ENCODE measurements at places on chromosomes 6 and 20. TPM values are rescaled to one million over a fixed set of nuclear protein-coding genes. Genes with fewer than 3 reads are reported as not detected.

DNA sequence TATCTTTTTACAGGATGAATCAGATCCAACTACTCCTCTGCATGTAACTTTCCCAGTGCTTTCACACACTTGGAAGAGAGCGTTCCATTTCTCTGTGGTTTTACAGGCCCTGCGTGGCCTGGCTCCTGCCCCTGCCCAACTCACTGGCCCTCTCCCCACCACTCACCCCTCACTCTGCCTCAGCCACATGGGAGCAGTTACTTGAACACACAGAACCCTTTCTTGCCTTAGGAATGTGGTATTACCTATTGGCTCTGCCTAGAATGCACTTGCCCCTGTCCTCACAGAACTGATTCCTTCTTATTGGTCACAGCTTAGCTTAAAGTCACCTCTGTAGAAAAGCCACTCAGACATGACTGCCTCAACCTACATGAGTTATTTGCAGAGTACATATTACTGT lies 108.4 kb downstream of the CRYBG1 start:
- DNase-seq: no peak

GRCh38 chr6:56483929-56484328 lies 158.8 kb downstream of the DST start:
- DNase-seq: no peak

DNA sequence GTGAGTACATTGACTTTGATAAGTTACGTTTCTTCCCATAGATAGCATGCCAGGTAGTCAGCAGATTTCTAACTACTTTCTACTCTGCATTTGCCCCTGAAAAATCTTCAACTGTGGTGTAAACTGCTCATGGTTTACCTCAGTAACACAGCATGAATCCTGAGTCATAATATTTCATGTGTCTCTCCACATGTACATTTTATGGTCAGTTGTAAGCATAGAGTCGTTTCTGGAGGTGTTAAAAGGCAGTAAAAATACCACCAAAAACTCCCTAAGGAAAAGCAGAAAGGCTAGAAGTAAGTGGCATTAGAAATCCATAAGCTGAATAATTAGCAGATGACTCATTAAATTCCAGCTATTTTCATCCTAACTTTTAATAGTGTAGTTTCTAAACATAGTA lies 4.1 kb upstream of the GPR63 start:
- no peak for DNase-seq

DNA sequence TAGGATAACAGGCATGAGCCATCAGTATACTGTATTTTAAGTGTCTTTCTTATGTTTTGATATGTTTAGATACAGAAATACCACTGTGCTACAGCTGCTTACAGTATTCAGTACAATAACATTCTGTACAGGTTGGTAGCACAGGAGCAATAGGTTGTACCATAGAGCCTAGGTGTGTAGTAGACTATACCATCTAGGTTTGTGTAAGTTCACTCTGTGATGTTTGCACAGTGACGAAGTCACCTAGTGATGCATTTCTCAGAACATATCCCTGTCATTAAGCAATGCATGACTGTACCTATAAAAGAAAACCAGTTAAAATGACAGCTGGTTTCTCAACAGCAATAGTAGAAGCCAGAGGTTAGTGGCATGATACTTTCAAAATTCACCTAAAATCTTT lies 3.0 kb upstream of the ZBTB24 start:
- DNase-seq: no peak

GRCh38 chr6:122730775-122731386 lies 48.6 kb upstream of the FABP7 start:
- DNase-seq: peak; percentile 81

Gene COL9A1
- total RNA-seq: 4.8 TPM

Gene BTNL2
- not detected for total RNA-seq

Gene SCUBE3
- total RNA-seq: 0.36 TPM

- peak; percentile 72 for DNase-seq
These were observed 2.2 kb upstream of the NNAT start for GRCh38 chr20:37518606-37519507.

- no peak for DNase-seq
These were observed 65.9 kb downstream of the HIVEP1 start for GRCh38 chr6:12078014-12078413.

DNA sequence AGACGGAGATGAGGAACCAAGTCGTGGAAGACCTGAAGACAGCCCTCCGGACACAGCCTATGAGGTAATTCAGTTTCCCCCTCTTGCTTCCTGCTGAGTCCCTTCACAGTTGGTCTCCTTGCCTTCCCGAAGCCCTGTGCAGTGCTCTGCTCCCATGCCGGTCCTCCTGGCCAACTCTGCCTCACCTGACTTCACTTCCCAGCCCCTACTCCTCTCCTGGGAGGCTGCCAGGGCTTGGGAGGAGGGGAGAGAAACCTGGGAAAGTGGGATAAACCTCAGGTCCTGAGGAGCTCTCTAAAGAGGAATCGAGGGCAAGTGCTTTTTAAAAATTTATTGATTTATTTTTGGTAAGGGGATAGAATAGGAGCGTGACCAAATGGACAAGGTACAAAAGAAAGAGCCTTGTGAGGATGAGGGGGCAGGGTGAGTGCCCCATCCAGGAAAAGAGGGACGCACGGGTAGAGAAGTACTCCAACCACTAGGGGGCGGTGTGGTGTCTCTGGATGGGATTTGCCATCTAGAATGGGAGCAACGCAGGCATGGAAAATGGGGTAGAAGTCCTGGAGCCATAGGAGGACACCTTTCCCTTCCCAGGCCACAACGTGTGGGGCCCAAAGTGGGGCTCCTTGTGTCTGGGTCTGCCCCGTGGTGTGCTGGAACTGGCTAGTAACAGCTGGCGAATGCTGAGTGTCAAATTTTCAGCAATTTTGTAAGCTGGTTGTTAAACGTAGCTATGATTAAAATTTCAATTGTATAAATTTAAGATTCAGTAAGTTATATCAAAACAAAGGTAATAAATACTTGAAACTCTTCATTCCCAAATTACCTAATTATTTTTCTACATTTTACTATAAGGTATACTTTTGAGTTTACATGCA lies 69.0 kb downstream of the MOCS1 start:
- DNase-seq: peak; percentile 92

- DNase-seq: no peak
These were observed 695.9 kb downstream of the EPHA7 start for GRCh38 chr6:92723390-92723931.

DNA sequence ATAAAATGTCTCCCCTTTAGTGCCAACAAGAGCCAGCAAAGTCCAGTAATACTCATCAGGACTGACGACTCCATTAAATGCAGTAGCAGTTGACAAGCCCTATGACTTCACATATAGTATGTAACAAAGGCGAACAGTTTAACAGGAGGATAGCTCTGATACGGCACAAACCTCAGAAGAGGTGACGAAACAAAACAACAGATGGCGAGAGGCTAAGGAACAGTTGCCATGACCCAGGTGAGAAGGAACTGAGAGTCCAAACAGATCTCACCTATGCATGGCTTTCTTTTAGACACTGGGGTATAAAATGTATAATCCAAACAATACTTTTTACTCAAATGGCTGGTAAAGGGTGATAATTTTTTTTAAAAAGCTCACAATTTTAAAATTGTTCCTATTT lies 37.1 kb downstream of the SYNE1 start:
- DNase-seq: no peak

Gene CD40
- total RNA-seq: 0.12 TPM

DNA sequence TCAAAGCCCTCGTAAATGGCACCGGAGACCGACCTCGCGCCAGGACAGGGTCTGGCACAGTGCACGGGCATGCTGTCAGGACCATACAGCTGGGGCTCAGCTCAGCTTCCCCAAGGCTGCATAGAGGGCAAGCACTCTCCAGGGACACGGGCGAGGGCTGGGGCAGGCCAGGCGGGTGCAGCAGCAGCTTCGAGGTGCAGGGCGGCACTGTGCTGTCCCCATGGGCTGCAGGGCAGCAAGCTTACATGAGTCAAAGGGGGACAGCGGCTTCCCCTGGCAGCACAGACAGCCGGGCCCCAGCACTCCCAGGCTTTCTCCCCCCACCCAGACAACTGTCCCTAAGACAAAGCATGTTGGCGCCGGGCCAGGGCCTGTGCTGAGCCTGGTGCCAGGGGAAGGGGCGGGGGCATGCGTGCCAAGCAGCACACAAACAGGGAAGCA lies 25.7 kb downstream of the PSMG4 start:
- DNase-seq: no peak

Gene MTRF1L
- 23.7 TPM for total RNA-seq

DNA sequence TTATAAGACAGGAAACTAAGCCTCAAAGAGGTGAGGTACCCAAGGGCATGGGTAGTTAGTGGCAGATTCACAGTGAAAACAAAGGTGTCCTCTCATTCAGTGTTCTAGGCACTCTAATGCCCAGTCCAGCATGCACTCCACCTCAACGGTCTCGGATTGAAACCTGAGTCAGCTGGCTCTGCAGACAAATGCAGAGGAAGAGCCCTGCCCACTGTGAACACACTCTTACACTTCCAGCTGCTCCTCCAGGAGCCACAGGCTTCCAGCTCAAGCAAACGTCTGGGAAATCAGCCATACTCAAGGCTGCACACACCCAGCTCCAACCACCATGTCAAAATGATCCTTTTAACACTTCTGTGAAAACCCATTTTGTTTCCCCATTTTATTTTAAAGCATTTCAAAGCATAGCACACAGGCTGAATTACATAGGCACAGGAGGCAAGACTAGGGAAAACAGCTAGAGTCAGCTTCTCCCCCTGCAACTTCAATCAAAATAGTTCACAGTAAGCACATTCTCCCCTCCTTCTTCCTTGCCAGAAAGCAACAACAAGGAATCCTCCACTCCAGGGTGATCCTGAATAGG lies 3.0 kb upstream of the IL17A start:
- peak; percentile 17 for DNase-seq
